Keratinocyte (primary cell): ENCODE measurements at places on chromosomes 7 and 10. TPM values are rescaled to one million over a fixed set of nuclear protein-coding genes. Genes with fewer than 3 reads are reported as not detected.

DNA sequence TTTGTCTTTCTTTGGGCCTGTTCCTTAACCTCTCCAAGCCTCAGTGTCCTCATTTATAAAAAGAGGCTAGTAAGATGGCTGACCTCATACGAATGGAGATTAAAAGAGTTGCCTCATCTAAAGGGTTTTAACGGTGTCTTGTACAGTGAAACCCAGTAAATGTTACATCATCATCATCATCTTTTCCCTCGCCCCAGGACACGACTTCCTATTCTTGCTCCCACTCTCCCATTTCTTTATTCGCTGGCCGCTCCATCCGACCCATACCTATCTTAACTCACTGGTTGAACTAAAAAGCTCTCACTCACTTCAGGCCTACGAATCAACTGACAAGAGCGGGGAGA, 554 bp downstream of the FRA10AC1 start:
- DNase-seq = no peak

DNA sequence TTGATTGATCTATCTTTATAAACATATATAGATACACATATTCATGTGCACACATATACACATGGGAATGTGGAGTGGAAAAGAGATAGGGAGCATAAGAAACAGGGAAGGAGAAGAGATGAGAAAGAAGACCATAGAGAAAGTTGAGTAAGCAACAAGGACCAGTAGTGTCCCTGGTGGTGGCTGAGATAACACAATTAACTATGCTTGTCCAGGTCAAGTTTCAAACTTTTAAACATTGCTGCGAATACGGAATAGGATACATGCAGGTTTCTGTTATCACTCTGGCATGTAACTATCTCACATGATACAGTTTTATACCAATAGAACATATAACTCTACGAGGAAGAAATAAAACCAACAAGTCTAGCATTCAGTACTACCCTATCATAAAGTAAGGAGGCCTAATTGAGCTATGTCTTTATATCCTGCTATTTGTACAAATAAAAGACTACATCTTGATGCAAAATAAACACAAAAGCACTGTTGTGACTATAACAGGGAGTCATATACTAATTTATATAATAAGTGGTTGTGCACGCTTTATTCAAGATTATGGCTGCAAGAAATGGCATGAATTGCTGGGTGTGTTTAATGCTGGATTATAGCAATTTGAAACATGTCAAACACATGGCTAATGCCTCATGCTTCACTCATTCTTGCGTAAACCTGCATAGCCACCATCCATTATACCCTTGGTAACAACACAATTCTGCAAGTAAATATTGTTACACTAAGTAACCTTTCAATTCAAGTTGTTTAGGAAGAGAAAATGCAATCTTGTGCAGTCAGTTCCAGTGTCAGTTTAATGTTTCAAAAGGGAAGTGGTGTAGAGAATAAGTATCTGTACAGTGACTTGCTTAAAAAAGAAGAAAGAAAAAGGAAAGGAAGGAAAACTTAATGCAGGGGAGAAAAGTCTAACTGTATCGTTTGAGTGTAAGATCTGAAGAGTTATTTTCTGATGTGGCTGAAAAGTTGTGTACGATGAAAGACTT, 8.2 kb downstream of the FOXP2 start:
- no peak for DNase-seq

GRCh38 chr7:30446266-30446665, 32.3 kb downstream of the NOD1 start:
- no peak for DNase-seq

GRCh38 chr7:115475761-115476385, 554.0 kb downstream of the MDFIC start:
- DNase-seq = no peak

DNA sequence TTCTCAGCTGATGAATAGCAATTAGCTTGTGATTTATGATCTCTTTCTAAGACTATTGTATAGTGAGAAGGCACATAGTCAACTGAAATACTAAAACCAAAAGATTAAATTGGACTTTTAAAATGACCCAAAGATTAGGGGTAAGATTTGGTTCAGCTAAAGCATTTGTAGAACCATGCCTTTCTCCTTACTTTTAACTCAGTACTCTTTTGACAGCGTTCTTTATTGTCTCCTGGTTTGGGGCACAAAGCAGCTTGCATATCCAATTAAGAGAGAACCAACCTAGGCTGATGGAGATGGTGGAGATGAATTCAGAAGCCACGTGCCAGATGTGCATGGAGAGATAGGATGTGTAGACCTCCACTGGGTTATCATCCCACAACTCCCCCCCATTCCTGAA, 45.8 kb downstream of the FHIP2A start:
- DNase-seq = no peak

GRCh38 chr10:42941790-42942189, 135.1 kb upstream of the RET start:
- no peak for DNase-seq

- DNase-seq = peak; percentile 63
Measured at GRCh38 chr7:99379043-99379577, 4.6 kb downstream of the ARPC1B start.

DNA sequence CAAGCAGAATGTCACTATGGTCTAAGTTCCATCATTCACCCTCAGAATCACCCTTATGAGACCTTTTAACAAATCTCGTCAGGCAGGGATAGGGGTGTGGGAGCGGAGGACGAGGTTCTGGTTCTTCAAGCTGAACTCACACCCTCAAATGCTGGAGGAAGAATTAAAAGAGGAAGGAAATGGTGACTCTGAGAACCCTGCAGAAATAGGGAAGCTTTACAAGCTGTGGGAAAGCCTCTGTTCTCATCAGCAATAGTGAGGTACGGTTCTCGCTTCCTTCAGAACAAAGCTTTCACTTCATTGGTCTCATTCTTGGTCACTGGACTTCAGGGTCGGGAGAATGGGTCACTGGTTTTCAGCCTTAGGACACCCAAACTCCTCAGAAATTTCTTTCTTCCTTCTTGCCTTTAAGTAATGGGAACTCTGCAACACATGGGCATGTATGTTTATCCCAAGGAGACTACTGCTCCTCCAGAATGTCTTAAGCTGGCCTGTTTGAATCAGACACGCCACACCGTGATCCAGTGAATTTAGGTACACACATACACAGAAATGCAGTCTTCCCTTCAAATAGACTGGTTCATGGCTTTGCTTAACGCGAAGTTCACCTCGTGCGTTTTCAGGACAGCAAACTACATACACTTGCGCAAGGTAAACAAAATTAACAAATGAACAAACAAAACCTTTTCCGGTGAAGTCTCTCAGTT, 226.0 kb downstream of the SFMBT2 start:
- DNase-seq = no peak

- no peak for DNase-seq
Measured at GRCh38 chr7:157429001-157429679, 92.3 kb downstream of the DNAJB6 start.

DNA sequence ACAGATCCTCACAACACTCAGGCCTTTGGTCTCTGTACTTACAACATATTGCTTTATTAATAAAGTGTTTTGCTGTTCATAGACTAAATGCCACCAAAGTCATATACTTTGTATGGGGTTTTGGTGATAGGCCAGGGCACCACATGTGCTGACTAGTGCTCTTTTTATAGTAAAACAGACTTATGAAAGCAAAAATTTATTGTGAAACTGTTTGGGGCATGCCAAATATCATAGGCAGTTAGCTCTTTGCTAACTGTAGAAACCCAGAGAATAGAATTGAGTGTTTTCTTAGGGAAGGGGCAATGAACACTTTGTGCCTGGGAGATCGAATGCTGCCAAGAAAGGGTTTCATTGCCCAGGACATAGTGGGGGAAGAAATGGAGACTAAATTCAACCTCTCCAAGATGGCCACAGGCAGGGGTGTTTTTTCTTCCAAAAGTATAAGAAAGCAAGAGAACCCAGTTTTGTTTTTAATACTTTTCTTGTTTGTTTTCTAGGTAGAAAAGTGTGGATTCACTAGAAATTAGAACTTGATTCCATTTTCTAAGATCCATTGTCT, 142.7 kb downstream of the TRIL start:
- DNase-seq = no peak

- DNase-seq = no peak
Measured at GRCh38 chr7:141587304-141587703, 36.1 kb downstream of the AGK start.

- no peak for DNase-seq
Measured at GRCh38 chr10:96043893-96044715, 721 bp downstream of the CCNJ start.

DNA sequence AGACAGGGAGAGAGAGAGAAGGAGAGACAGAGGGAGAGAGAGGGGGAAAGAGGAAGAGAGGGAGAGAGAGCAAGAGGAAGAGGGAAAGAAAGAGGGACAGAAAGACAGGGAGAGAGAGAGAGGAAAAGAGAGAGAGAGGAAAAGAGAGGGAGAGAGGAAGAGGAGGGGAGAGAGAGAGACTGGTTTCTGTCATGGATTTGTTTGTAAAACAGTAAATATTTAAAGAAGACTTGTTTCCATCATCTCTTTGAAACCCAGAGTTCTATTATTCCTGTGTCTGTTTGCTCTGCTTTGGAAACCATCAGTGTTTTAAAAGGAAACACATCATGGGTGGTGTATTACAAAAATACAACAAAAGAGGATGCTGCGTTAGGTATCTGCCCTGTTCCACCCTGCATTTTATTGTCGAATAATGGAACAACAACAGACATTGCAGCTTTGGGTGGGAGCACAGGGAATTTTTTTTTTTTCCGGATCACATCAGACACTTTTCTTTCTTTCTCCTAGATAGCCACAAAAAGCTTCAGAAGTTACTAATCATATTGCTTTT, 150.7 kb upstream of the RSU1 start:
- DNase-seq = no peak

- DNase-seq = no peak
Measured at GRCh38 chr10:297567-297966, 162.3 kb downstream of the ZMYND11 start.

GRCh38 chr7:47493976-47494911, 87.7 kb downstream of the TNS3 start:
- DNase-seq = no peak

- no peak for DNase-seq
Measured at GRCh38 chr7:44819292-44819691, 22.8 kb downstream of the PPIA start.

GRCh38 chr7:132083537-132084123, 492.6 kb downstream of the PLXNA4 start:
- DNase-seq = no peak

DNA sequence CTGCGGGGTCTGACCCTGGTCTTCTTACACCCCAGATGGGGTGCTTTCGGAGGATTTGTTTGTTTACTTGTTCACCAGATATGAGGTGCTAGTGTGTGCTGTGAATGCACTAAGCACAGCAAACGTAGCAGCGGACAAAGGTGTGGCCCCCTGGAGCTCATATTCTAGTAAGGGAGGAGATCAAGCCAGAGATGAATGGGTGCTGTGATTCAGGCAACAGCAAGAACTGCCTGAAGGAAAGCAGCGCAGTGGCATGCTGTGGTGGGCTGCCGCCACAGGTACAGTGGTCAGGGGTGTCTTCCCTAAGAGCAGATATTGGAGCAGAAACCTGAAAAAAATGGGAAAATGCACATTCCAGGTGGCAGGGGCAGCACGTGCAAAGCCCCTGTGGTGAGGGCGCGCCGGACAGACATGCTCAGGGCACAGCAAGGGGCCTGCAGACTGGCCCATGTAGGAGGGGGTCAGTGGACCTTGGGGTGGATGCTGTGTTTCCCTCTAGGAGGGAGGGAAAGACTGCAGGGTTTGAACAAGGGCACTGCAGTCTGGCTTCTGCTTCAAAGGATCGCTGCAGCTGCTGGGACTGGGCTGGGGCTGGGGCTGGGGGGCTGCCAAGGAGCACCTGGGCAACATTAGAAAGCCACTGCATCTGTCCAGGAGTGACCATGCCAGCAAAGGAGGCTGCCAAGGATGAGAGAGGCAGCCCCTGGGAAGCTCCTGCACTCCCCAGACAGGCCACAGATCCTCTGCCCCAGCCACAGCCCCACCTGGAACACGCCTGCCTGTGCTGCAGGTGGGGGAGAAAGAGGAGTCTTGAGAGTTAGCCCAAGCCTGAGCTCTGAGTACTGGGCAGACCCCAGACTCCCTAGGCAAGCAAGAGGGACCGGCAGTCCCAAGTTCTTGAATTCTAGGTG, 927 bp upstream of the DEPP1 start:
- no peak for DNase-seq

DNA sequence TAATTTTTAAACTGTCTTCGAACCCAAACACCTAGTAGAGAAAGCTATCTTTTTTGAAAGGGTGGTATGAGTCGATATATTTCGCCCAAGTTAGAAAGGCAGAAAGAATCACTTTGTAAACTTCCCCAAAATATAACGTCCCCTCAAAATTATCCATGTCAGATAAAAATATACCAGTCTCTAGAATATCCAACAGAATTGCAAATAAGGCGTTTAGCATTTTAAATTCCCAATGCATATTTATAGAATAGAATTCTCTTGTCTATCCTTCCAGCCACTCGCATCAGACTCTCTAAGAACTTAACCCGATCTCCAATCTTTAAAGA, 2.1 kb downstream of the CTBP2 start:
- no peak for DNase-seq

GRCh38 chr7:51227861-51228260, 88.7 kb downstream of the COBL start:
- no peak for DNase-seq

DNA sequence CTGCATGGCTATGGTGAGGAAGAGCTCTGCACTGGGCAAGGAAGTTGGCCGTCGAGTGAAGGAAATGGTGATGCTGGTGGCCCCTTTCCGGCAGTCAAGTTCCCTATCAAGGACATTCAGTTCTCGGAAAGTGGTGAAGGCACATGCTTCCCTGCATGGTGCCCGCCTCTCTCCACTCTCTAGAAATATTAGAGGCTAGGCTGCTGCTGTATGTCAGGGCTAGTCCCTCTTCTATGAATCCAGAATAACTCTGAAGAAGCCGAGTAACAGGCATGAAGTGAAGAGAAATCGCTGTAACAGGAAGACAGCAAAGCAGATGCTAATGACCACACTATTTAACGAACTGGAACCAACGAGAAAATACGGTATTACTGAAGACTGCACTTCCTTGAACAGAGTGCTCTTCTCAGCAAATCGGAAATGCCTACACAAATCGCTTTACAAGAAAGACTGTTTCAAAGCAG, 5.4 kb downstream of the IDI1 start:
- DNase-seq = no peak

KIAA1549 gene
- polyA plus RNA-seq = 0.70 to 1.6 TPM (median 1.1 TPM) in 3 replicates

AKR1C2 gene
- 24.2 to 173 TPM (median 66.0 TPM) in 3 replicates for polyA plus RNA-seq

FAM25G gene
- 3.9 to 23.2 TPM (median 10.6 TPM) in 3 replicates for polyA plus RNA-seq

CEP41 gene
- 10.1 to 21.5 TPM (median 13.4 TPM) in 3 replicates for polyA plus RNA-seq

MOSPD3 gene
- polyA plus RNA-seq = 4.1 to 17.0 TPM (median 5.5 TPM) in 3 replicates

ACSM6 gene
- 0.04 TPM in 1 of 3 replicates, not detected in the others for polyA plus RNA-seq

RAMP3 gene
- not detected in 3 replicates for polyA plus RNA-seq

ADGRA1 gene
- not detected in 3 replicates for polyA plus RNA-seq

FAM24A gene
- polyA plus RNA-seq = not detected in 3 replicates

OR6V1 gene
- polyA plus RNA-seq = not detected in 3 replicates

TSPAN12 gene
- polyA plus RNA-seq = 0.37 to 0.82 TPM (median 0.47 TPM) in 3 replicates

MMP21 gene
- not detected in 3 replicates for polyA plus RNA-seq

GRID2IP gene
- polyA plus RNA-seq = 0.01 to 0.04 TPM (median 0.03 TPM) in 3 replicates

LIPJ gene
- 0.03 to 0.08 TPM in 2 of 3 replicates, not detected in the other for polyA plus RNA-seq

SLC26A3 gene
- polyA plus RNA-seq = not detected in 3 replicates

ANKRD61 gene
- 0.10 to 0.22 TPM in 2 of 3 replicates, not detected in the other for polyA plus RNA-seq

MYL10 gene
- polyA plus RNA-seq = not detected in 3 replicates

NRP1 gene
- 15.1 to 55.4 TPM (median 36.2 TPM) in 3 replicates for polyA plus RNA-seq
